Natural killer cell treated with Interleukin-12 subunit alpha and Interleukin-12 subunit beta and Interleukin-15 and Interleukin-18, amount 100 ng/mL, for 72 hours (primary cell): ENCODE measurements at places on chromosomes 6 and 20.

GRCh38 chr6:128209771-128210170, 308.9 kb upstream of the THEMIS start:
- H3K36me3 ChIP-seq = no peaks in the 10 kb centered on the region
- H3K4me1 ChIP-seq = no peaks in the 10 kb centered on the region
- no peak overlapping the region for H3K4me3 ChIP-seq
- peaks cover 3% of the 10 kb centered on the region for H3K27me3 ChIP-seq
- no peak for DNase-seq
- no peak overlapping the region for H3K27ac ChIP-seq

DNA sequence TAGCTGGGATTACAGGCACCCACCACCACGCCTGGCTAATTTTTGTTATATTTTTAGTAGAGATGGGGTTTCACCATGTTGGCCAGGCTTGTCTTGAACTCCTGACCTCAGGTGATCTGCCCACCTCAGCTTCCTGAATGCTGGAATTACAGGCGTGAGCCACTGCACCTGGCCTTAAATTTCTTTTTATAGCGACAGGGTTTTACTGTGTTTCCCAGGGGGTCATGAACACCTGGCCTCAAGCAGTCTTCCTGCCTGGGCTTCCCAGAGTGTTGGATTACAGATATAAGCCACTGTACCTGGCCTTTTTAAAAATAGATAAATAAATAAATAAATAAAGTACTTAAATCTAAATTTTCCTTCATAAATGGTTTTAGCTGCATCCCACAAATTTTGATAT, 57.5 kb downstream of the LIN28B start:
- H3K27me3 ChIP-seq = peaks cover 7% of the 10 kb centered on the region
- DNase-seq = no peak
- no peak overlapping the region for H3K4me3 ChIP-seq
- H3K36me3 ChIP-seq = no peaks in the 10 kb centered on the region
- no peak overlapping the region for H3K27ac ChIP-seq

DNA sequence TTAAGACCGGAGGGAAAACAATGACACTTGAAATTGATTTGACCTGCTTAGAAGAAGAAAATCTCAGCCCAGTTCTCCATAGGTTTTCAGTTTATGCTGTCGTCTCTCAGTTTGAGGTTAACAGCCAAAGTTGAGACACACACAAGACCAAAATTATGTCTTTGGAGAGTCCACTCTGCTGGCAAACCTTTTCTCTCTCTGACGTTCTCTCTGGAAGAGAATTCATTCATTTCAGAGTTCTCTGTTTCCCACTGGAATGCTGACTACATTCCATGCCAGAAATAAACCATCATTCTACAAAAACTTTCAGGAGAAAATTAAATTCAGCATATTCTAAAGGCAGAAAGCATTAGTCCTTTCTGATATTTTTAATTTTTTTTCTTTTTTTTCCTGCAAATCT, 155.2 kb downstream of the TFAP2A start:
- no peaks in the 10 kb centered on the region for H3K36me3 ChIP-seq
- no peaks in the 10 kb centered on the region for H3K4me1 ChIP-seq
- no peak for DNase-seq
- no peak overlapping the region for H3K4me3 ChIP-seq
- no peaks in the 10 kb centered on the region for H3K27me3 ChIP-seq

- H3K4me1 ChIP-seq = no peaks in the 10 kb centered on the region
- no peak overlapping the region for H3K4me3 ChIP-seq
- H3K27ac ChIP-seq = no peak overlapping the region
- no peak for DNase-seq
- no peaks in the 10 kb centered on the region for H3K36me3 ChIP-seq
Measured at GRCh38 chr6:35219683-35220326, 6.0 kb downstream of the SCUBE3 start.

DNA sequence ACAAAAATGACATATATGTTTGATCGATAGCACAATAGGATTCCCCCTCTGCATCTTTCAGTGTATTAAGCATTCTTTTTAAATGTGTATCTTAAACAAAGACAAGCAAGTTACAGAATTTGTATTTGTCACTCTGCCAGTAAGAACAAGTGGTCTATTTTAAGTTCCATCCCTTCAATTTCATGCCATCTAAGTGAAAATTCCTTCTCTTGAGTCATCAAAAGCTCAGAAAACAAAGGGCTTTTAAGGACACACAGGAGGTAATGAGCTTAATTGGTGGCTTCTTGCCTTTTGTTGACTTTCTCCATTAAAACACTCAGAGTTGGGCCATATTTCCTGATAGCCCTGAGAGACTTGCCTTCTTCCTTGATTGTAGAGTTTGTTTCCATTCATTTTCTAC, 547.8 kb downstream of the TENT5A start:
- no peak for DNase-seq
- no peak overlapping the region for H3K27ac ChIP-seq
- H3K4me1 ChIP-seq = no peaks in the 10 kb centered on the region
- H3K27me3 ChIP-seq = no peaks in the 10 kb centered on the region
- no peaks in the 10 kb centered on the region for H3K36me3 ChIP-seq

- peak overlapping the region; percentile 45 for H3K27ac ChIP-seq
- DNase-seq = no peak
- H3K36me3 ChIP-seq = no peaks in the 10 kb centered on the region
- peaks cover 12% of the 10 kb centered on the region for H3K4me1 ChIP-seq
- H3K4me3 ChIP-seq = no peak overlapping the region
Measured at GRCh38 chr6:107989166-107990094, 31.4 kb upstream of the SEC63 start.

- H3K4me3 ChIP-seq = no peak overlapping the region
- no peaks in the 10 kb centered on the region for H3K4me1 ChIP-seq
- no peak for DNase-seq
- no peak overlapping the region for H3K27ac ChIP-seq
Measured at GRCh38 chr6:147560670-147561069, 52.2 kb downstream of the SAMD5 start.
